NCI-H1417 treated with DMSO at 0.1 percent for 48 hours (cell line): ENCODE measurements at places on chromosomes 5 and 9.
A peak's percentile ranks its signal among the peaks of the same experiment; 100 is the strongest.

GRCh38 chr9:105258225-105258737, 13.8 kb downstream of the SLC44A1 start:
- no peak for DNase-seq

DNA sequence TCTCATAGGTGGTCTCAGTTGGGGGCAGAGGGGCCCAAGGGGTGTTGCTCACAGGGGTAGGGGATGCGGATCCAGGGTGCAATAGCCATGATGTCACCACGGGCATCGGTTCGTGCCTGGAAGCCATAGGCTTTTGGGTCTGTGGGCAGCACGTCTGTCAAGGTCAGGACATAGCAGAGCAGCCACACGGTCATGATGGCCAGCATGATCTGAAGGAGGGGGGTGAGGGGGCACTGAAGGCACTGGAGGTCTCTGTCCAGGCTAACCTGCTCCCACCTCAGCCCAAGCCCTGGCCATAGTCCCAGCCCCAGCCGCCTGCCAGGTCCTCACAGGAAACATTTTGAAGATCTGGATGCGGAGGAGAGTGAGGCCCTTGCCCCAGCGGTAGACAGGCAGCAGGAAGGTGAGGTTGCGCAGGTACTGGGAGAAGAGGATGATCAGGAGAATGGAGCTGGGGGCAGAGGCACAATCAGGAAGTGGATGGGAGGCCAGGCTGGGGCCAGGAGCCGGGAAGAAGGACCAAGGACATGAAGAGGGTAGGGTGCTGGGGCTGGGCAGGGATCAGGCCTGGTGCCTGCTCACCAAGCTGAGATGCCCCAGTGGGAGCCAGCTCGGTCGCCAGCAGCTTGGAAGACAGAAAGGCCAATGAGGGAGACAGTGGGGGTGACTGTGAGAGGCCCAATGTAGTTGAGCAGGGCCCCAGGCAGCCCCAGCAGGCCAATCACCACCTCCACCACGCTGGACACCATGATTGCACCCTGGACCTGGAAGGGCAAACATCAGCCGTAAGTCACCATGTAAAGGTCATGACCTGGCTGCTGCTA, 3.3 kb downstream of the SLC23A1 start:
- no peak for DNase-seq

DNA sequence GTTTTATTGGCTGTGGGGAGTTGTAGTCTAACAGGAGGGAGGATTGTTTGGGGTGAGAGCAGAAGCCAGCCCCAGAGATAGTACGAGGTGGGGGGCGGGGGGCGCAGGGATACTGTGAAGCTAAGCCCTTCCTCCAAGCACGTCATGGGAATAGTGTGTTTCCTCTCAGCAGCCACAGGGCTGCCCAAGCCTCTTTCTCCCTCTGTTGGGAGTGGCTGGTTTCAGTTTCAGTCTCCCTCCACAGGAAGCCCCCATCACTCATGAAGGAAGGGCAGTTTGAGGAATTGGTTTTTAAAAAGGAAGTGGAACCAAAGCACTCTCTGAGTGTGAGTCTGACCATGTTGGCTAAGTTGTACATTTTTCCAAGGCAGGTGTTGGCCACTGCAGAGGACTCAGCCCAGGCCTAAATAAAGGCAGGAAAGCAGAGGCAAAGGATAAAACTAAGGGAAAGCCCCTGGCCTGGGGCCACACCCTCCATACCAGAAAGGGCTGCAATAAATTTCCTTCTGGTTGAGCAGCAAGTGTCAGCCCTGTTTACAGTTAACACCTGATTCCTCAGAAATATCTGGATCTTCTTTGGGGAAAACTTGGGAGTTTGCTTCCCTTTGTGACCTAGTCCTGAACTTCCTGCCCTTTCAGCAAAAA, 3.2 kb downstream of the RAB24 start:
- no peak for DNase-seq

DNA sequence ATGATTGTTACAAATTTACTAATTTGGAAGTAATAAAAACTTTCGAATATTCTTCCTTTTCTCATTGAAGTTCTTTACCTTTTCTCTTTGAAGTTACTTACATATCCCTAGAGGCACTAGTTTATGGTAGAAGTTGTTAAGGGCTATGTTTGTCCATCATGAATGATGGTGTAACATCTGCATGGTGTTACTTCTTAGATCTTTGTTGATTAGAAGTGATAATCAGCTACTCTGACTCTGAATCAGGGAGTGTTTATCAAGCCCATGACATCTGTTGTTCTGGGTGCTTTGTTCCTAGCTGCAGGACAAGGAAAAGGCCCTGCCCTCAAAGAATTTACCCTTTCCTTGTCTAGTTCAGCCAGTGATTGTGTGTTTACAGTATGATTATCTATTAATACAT, 32.9 kb downstream of the MAP3K1 start:
- no peak for DNase-seq

DNA sequence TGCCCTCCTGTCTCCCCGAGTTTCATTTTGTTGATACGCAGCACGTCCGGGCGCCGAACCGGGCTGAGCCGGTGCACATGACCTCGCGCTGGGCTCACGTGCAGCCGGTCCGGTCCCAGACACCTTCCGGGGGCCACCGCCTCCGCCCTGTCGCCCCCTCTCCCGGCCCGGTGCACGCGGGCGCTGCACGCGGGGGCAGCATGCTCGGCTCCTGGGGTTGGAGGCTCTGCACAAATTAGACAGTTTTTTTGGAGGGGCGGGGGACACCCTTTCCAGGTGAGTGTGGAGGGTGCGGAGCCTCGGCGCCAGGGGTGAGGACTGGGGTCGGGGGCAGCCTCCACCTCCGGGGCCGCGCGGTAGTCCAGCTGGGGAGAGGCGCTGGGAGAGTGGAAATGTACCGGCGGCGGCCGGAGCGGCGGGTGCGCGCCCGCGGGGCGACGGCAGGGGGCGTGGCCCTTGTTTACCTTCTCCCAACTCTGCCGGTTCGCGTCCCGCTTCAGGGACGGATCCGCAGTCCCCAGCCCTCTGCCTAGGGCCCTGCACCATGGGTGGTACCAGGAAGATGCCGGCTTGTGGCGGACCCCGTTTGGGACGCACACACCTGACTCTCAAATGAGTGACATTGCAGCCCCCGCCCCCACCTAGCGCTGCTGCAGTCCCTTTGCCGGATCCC, 1.1 kb downstream of the JADE2 start:
- DNase-seq = no peak

- no peak for DNase-seq
Observed at GRCh38 chr9:110476251-110476650, 103.3 kb downstream of the SVEP1 start.

GRCh38 chr5:180330810-180331646, 22.1 kb downstream of the GFPT2 start:
- DNase-seq = no peak

- no peak for DNase-seq
Observed at GRCh38 chr5:145189746-145190145, 645.4 kb downstream of the PRELID2 start.

- DNase-seq = no peak
Observed at GRCh38 chr9:86980802-86981201, 33.5 kb upstream of the GAS1 start.

- no peak for DNase-seq
Observed at GRCh38 chr9:118992813-118993794, 376.1 kb downstream of the BRINP1 start.

DNA sequence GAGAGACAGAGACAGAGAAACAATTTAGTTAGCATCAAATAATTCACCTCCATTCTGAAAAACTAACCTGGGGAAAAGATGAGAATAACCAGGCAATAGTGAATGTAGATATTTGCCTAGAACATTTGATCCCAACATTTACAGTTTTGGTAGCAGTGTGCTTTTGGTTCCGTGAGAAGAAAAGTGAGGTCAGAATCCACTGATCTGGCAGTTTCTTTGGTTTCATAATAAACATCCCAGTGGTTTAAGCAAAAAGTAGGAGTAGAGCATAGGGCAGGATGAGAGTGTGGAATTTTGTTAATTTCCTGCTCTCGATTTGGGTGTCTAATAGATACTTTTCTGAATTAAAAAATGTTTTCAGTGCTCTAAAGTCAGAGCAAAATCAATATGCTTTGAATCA, 887.0 kb downstream of the NR2F1-AS1 start:
- DNase-seq = no peak

GRCh38 chr5:140329739-140330481, 16.5 kb downstream of the HBEGF start:
- DNase-seq = no peak

- no peak for DNase-seq
Observed at GRCh38 chr5:118675247-118675646, 313.1 kb downstream of the DTWD2 start.

GRCh38 chr9:137295849-137296669, 6.0 kb downstream of the NRARP start:
- DNase-seq = no peak

- no peak for DNase-seq
Observed at GRCh38 chr5:90613459-90613858, 54.9 kb downstream of the ADGRV1 start.

GRCh38 chr5:34038838-34039237, 4.2 kb downstream of the C1QTNF3 start:
- no peak for DNase-seq

GRCh38 chr9:16475996-16476395, 394.5 kb downstream of the BNC2 start:
- DNase-seq = no peak

DNA sequence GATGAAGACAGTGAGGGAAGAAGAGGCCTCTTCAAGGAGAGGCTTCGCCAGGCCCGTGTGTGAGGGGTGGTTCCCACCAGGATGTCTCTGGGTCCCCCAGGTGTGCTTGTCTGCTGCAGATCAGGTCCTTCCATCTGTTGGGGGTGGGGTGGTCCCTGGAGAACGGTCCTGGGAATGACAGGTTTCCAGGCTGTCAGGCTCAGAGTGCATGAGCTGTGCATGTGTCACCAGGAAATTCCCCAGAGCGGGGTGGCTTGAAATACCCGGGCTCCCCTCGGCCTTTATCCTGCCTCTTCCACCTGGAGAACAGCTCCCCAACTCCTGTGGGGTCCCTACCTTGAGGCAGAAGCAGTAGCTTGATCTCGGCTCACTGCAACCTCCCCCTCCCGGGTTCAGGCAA, 118.8 kb downstream of the GAPVD1 start:
- no peak for DNase-seq

- DNase-seq = no peak
Observed at GRCh38 chr5:150787656-150788055, 9.1 kb downstream of the SMIM3 start.

DNA sequence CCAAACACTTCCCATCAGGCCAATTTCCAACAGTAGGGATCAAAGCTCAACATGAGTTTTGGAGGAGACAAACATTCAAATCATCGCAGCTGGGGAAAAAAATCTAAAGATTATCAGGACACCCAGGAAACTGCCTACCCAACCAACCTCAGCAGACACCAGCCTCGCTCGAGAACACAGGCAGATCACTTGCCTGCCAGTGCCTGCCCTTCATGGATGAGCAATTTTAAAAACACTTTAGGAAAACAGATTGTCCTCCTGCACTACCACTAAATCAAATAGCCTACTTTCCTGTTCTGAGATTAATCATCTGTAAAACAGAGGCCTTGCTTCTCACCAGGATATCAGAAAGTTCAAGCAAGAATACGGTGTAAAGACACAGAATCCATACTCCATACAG, 14.7 kb upstream of the TMEM174 start:
- no peak for DNase-seq

- DNase-seq = no peak
Observed at GRCh38 chr5:149200355-149200754, 59.1 kb downstream of the ABLIM3 start.

GRCh38 chr5:95962785-95963184, 1.1 kb upstream of the ELL2 start:
- DNase-seq = no peak

DNA sequence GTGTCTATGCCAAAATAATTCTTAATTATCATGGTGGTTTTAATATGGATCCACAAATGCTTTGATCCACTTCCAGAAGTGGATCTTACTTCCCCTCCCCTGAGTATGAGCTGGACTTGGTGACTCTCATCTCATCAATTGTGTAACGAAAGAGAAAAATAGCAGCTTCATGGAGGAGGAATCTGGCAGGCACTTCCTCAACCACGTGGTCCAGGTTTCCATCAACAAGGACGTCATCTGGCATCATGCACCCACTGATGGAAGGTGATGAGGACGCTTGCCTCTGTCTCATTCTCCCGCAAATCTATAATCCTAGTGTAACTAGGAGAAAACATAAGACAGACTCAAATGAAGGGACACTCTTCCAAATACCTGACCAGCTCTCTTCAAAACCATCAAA, 54.6 kb upstream of the S1PR3 start:
- DNase-seq = no peak

DNA sequence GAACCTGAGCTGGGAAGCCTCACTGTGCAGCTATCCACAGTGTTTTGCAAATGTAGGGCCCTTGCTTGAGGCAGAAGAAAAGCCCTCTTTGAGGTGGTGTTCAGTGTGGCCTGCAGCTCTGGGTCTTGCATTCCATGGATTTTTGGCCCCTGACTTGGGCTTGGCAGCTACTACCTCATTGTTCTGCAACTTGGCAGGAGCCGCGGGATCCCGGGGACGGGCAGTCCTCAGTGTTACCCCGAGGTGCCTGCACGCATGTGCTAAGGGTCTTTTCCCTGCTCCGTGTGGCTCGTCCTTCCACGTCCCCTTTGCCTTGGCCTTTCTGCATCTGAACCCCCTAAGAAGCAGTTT, 39.8 kb downstream of the NEK6 start:
- DNase-seq = no peak

- DNase-seq = peak; percentile 37
Observed at GRCh38 chr9:127921557-127922120, 4.8 kb upstream of the ST6GALNAC4 start.

DNA sequence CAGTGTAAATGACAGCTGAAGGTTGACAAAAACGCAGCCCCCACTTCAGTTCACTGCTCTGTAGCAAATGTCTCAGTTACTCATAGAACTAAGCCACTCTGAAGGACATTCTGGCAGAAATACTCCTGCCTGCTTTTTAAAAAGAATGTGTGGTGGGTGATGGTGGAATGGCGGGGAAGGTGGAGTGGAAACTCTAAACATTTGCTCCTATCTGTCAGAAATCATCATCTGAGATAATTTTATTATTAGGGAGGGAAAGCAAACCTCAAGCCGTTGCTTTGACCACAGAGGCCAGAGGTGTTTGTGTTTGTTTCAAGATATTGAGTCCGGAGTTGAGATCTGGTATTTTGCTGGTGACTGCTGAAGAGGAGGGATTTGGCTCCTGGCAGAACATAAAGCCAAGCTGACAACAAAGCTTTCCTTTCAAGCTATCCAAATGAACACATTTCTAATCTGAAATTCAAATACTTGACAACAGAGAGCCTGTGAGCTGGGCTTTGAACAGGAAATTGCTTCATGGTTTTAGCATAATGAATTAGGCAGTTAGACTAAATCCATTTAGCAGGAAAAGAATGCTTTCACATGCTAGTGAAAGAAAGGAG, 362.7 kb downstream of the CSNK1G3 start:
- DNase-seq = no peak

- no peak for DNase-seq
Observed at GRCh38 chr5:35252963-35253362, 22.7 kb upstream of the PRLR start.

- no peak for DNase-seq
Observed at GRCh38 chr5:171427318-171428167, 8.1 kb downstream of the FGF18 start.

GRCh38 chr5:150112201-150113046, 26.1 kb upstream of the CSF1R start:
- no peak for DNase-seq

GRCh38 chr5:33460210-33460609, 19.4 kb downstream of the TARS1 start:
- no peak for DNase-seq
